NCI-H446 (cell line): ENCODE measurements at places on chromosomes 16 and 17.

- DNase-seq = no peak
Observed at GRCh38 chr16:79018650-79019429, 581.7 kb downstream of the MAF start.

GRCh38 chr16:82201351-82201750, 31.3 kb upstream of the MPHOSPH6 start:
- no peak for DNase-seq

GRCh38 chr16:17759451-17760390, 289.0 kb upstream of the XYLT1 start:
- DNase-seq = no peak

- no peak for DNase-seq
Observed at GRCh38 chr17:79112471-79112870, 37.8 kb downstream of the ENGASE start.

GRCh38 chr16:14405611-14406537, 224.2 kb downstream of the PARN start:
- peak; percentile 0 for DNase-seq

- DNase-seq = peak; percentile 93
Observed at GRCh38 chr17:64315032-64315490, 52.0 kb upstream of the TEX2 start.

GRCh38 chr16:52265446-52265861, 281.5 kb downstream of the TOX3 start:
- DNase-seq = peak; percentile 23

- DNase-seq = no peak
Observed at GRCh38 chr16:30840611-30841010, 53.3 kb downstream of the BCL7C start.

- no peak for DNase-seq
Observed at GRCh38 chr16:47065766-47066688, 77.7 kb downstream of the NETO2 start.

DNA sequence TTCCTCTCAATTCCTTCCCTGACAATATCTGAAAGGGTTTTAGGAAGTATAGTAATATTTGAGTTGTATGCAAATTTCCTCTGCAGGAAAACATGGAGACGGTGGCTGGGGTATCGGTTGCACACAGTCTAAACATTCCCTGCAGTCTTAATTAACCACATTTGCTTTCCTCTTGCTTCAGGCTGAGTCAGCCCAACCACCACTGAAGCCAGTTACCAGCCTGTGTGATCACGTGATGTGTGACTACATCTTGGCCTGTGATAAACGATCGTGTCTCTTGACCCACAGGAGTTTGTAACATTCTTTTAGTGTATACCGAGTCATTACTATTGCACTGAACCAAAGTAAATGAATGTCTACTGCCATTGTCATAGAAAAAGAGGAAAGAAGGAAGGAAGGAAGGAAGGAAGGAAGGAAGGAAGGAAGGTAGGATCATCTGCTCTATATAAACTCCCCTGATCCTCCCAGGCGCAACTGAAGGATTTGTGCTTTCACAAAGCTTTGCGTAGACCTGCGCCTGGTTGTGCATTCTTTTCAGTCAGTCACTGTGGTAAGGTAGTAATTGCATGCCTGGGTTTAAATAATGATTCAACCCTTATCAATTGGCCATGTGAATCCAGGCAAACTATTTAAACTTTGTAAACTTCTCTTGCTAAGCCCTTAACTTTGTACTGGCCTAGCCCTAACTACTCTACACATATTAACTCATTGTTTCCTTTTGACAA, 280.6 kb upstream of the SALL1 start:
- DNase-seq = no peak
